ENCODE measurements at places on chromosomes 2 and 18.

DNA sequence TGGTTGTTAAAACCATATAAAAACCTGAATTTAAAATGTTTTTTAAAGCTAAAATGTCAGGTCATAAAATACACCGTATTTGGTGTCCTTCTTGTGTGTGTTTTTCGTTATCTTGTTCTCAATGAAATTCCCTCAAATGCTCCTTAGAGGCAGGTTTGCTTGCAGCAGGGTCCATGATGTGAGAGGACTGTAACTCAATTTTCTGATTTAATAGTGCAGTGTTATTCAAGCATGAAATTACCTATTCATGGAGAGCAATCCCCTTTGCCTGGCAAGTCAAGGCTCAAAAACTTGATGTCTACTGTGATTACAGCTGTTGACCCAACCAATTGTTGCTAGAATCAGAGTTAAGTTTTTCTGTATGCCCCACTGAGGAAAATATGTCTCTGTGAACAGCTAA is 318.2 kb downstream of the GALNT13 start:
- DNase-seq, result no peak

DNA sequence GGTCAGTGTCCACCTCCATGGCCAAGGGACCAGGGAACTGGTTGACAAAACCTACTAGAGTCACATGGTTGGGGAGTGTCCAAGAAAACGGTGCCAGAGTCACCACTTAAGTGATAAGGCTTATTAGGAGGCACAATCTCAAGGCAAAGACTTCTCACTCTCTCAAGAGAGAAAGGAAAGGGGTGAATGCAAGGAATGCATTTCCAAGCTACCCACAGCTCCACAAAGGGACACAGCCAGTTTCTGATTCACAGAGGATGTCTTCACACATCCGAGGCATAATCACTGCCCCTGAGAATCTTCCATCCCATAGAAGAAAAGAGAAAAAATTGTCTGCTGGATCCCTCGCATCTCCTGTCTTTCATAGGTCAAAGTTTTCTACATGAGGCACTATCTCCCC is 269.3 kb downstream of the TNS1 start:
- DNase-seq, result no peak

DNA sequence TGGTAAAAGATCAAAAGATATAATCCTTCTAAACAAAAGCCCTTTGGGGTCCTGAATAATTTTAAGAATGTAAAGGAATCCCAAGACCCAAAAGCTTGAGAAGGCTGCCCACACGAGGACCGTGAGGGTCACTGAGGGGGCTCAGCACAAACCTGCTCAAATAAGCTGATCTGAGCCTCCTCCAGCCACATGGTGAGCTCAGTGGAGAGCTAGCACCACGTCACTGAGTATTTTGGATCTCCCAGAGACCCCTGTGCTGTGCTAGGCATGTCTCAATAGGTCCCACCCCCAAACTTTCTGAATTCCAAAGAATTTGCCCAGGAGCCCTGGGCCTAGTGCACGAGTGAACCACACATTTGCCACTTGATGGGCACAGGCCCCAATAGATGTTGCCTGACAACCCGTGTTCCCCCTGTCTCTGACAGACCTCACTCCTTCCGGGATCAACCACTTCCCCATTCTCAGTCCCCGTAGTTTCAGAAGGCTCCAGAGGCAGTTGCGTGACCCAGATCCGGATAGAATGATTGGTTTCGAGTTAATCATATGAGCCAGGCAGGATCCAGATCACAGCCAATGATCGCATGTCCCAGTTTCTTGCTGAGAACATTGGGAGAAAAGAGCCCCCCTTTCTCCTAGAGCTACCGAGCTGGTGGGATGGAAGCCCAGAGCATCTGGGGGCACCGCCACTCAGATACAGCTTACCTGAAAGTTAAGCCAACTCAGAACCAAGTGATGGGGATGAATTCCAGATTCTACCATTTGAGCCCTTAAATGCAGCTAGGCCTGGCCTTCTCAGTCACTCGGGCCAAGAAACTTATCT is 203.8 kb downstream of the TNS1 start:
- DNase-seq, result no peak

GRCh38 chr18:30676053-30676480 is 366.5 kb downstream of the DSC3 start:
- DNase-seq, result no peak

DNA sequence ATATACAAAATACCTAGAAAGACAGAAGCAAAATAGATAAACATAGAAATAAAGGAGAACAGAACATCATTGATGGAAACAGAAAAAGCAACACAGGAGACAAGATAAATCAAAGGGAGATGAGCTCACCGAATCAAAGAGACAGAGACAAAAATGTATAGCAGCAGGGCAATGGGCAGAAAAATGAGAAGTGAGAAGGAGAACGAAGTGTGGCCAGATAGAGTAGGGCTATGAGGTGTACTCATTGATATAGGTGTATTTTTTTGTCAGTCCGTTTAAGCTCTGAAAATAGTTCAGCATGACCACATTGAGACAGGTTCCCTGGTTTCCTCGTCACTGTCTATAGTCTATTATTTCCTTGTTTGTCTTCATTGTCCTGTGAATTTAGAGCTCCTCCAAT is 55.1 kb downstream of the SP100 start:
- DNase-seq, result no peak

GRCh38 chr2:190627448-190628412 is 21.2 kb upstream of the NAB1 start:
- DNase-seq, result peak; percentile 49

GRCh38 chr18:3074087-3074486 is 61.1 kb upstream of the LPIN2 start:
- DNase-seq, result no peak

GRCh38 chr2:41377837-41378236 is 670.0 kb upstream of the PKDCC start:
- no peak for DNase-seq

DNA sequence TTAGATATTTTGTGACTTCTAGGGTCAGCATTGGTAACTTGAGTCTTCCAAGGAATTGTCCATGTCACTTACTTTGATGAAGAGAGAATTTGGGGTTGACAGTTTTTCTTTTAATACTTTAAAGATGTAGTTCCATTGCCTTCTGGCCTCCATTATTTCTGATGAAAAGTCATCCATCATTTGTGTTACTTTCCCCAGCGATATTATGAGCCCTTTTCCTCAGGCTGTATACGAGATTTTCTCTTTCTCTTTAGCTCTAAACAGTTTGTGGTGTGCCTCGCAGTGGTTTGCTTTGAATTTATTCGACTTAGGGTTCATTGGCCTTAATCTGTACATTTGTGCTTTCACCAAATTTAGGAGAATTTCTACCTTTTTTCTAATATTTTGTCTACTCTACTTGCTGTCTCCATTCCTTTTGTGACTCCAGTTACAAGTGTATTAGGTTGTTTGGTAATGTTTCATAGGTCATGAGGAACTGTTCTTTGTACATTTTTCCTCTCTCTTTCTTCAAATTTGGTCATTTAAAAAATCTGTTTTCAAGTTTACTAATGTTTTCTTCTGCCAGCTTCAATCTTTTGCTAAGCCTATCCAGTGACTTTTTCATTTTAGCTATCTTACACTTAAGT is 131.4 kb upstream of the OTOS start:
- DNase-seq, result no peak

GRCh38 chr2:155895016-155895415 is 437.5 kb downstream of the NR4A2 start:
- no peak for DNase-seq

DNA sequence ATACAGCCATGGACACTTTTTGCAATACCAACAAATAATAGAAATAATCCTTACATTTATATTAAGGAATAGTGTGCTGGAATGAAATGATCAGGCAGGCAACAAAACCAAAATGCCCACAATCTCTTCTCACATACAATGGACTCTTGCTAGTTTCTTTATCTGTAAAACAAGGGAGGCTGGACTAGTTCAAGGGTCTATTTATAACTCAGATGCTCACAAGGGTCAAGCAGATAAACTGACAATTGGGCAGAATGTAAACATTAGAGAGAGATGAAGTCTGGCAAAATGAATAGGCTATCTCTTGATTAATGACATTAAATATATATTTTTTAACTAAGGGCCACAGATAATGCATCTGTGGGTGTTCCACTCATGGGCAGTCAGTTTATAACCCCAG is 11.4 kb downstream of the PPIL3 start:
- no peak for DNase-seq

GRCh38 chr2:85250045-85250444 is 77.7 kb downstream of the TGOLN2 start:
- no peak for DNase-seq

DNA sequence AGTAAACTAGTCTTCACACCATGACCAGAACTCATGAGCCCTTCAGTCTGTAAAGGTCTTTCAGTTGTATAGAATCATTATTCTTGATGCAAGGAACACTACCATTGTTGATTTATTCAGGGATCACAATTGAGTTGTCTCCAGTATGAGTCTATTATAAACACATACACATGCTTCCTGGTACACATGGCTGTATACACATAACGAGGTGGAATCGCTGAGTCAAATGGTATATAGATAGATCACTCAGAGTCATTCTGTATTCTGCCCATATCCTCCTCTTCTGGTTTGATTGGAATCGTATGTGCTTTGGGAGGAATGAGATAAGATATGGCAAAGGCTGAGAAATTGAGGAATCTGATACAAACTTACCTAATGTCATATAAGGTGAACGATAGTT is 216.0 kb downstream of the UBE2E3 start:
- no peak for DNase-seq

DNA sequence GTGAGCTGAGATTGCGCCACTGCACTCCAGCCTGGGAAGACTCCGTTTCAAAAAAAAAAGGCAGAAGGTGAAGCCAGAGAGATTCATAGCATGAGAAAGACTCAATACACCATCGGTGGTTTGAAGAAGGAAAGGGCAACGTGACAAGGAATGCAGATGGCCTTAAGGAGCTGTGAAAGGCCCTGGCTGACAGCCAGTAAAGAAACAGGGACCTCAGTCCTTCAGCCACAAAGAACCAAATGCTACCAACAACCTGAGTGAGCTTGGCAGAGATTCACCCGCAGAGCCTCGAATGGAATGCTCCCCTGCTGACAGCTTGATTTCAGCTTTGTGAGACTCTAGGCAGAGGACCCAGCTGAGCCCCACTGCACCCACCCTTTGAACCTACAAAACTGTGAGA is 154.9 kb upstream of the NDUFV2 start:
- no peak for DNase-seq

- no peak for DNase-seq
Measured at GRCh38 chr2:156476021-156476849, 40.1 kb downstream of the GPD2 start.

- DNase-seq, result no peak
Measured at GRCh38 chr2:192016265-192016664, 169.4 kb upstream of the CAVIN2 start.

GRCh38 chr2:120864981-120865380 is 129.3 kb downstream of the GLI2 start:
- DNase-seq, result no peak

DNA sequence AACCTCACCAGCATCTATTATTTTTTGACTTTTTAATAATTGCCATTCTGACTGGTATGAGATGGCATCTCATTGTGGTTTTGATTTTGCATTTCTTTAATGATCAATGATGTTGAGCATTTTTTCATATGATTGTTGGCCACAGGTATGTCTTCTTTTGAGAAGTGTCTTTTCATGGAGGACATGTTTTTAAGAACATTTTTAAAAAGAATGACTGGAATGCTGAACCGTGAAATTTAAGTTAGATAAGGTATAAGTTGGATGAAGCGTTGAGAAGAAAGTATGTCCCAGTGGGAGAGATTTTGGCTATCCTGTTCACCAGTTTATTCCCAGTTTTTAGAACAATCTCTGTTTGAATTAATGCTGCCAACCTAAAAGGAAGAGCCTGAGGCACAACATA is 365.9 kb downstream of the CELF4 start:
- no peak for DNase-seq

DNA sequence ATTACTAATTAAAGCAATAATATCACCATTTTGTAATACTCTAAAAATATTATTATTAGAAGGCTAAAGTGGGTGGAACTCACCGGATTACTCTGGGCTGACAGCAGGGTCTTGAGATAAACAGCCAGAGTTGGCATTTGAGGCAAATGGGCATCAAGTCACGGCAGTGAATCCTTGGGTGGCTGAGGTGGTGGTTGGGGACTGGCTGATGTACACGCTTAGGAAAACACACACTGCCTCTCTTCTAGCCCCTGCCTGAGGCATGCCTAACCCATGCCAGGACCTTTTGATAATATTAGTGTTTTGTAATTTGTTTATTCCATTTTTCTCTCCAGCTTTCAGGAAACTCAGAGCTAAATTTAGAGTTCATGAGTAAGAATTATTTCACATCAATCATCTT is 76.8 kb downstream of the ACKR3 start:
- DNase-seq, result no peak

GRCh38 chr18:60248336-60249330 is 123.9 kb downstream of the MC4R start:
- no peak for DNase-seq

- no peak for DNase-seq
Measured at GRCh38 chr2:19829672-19830071, 72.1 kb downstream of the TTC32 start.

GRCh38 chr2:98463551-98463971 is 18.9 kb downstream of the INPP4A start:
- no peak for DNase-seq

- DNase-seq, result no peak
Measured at GRCh38 chr2:67797801-67798540, 264.8 kb downstream of the C1D start.

DNA sequence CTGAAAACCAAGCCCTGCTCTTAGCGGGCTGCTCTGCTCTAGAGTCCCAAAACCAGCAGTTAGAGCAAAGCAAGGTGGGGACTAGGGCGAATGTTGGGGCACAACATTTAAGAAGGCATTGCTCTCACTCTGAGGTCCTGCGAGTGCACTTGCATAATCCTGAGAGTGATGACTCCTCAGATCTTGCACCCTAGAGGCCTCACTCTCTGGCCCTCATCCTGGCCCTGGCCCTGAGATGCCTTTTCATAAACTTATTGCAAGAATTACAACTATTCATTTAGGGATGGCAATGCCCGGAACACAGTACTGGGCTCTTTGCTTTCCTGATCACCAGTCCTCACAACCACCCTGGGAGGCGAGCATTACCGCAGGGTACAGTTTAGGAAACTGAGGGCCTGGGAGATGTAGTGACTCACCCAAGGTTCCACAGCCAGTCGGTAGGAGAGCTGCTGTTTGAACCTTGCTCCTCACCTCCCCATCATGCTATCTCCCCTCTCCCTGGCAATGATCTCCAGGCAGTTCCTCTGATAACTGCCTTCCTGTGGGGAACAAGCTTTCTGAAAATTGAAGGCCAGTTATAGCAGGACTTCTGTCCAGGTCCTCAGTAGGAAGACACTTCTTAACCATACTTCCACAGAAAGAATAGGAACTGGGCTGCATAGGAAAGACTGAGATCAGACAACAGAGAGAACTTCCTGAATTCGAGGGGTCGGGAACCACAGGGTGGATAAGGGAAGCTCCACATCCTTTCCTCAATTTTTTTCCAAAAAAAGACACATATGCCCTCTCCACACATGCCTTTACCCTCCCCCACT is 91.3 kb downstream of the TNS1 start:
- DNase-seq, result no peak

GRCh38 chr2:236217926-236218325 is 46.3 kb downstream of the ASB18 start:
- DNase-seq, result no peak

- no peak for DNase-seq
Measured at GRCh38 chr18:41396211-41396610, 558.8 kb upstream of the PIK3C3 start.

Measured in stimulated activated CD4-positive, alpha-beta T cell treated with anti-CD3 and anti-CD28 coated beads, Interleukin-15, amount 100 ng/mL, for 24 hours (primary cell).